Activated T-cell treated with anti-CD3 and anti-CD28 coated beads for 1 hour (primary cell): ENCODE measurements at places on chromosomes 11 and 22.

GRCh38 chr11:126169291-126169690 lies 42.2 kb downstream of the RPUSD4 start:
- no peak for DNase-seq

- DNase-seq, result no peak
Observed at GRCh38 chr22:50076646-50077535, 8.3 kb downstream of the MLC1 start.

GRCh38 chr11:34065505-34066203 lies 14.1 kb downstream of the CAPRIN1 start:
- no peak for DNase-seq

DNA sequence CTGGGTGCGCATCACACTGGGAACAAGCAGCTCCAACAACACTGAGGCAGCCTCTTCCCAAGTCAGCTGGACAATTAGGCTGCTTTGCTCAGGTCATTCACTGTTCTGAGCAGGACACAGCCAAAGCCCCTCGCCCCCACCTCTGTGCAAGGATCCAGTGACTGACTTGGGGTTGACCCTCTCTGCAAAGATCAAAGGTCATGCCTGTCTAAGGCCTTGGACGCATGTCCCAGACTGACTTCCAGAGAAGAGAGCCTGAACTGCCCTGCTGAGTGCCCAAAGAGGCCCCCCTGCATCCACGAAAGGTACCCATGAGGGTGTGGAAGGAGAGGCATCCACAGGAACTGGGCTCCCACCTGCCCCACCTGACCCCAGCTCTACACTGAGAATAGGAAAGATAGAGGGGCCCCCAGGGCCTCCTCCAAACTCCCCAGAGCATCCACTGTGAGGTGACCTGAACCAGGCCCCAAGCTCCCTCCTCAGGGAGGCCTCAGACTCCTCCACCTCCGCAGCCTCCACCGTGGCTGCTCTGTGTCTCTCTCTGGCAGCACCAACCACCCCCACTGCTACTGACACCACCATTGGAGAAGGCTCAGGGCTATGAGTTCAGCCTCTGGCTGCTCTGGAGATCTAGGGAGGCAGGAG lies 53.5 kb downstream of the IGLL5 start:
- DNase-seq, result no peak

GRCh38 chr22:17717708-17718107 lies 56.6 kb downstream of the BID start:
- no peak for DNase-seq

GRCh38 chr11:117827521-117828511 lies 3.3 kb upstream of the FXYD2 start:
- DNase-seq, result no peak

DNA sequence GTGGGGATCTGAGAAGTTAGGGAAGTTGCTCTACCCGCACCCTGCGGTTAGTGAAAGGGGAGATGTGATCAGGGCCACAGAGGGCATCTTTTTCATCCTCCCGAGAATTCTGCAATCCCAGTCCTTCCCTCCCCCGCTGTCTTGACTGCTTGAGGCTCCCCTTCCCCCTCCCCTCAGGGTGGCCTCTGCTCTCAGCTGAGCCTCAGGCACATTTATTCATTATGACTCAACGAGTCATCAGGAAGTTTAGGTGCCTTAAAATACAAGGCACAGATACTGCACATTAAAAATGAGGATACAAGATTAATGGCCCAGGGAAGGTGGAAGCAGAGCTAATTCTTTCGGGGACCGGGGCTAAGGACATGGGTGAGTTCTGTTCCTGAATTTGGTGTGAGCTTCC lies 104.0 kb downstream of the CACNA1I start:
- no peak for DNase-seq

- no peak for DNase-seq
Observed at GRCh38 chr11:11876458-11876857, 34.7 kb downstream of the USP47 start.

- no peak for DNase-seq
Observed at GRCh38 chr11:3181725-3182461, 16.8 kb upstream of the OSBPL5 start.

- no peak for DNase-seq
Observed at GRCh38 chr11:61602775-61603569, 22.1 kb upstream of the SYT7 start.

DNA sequence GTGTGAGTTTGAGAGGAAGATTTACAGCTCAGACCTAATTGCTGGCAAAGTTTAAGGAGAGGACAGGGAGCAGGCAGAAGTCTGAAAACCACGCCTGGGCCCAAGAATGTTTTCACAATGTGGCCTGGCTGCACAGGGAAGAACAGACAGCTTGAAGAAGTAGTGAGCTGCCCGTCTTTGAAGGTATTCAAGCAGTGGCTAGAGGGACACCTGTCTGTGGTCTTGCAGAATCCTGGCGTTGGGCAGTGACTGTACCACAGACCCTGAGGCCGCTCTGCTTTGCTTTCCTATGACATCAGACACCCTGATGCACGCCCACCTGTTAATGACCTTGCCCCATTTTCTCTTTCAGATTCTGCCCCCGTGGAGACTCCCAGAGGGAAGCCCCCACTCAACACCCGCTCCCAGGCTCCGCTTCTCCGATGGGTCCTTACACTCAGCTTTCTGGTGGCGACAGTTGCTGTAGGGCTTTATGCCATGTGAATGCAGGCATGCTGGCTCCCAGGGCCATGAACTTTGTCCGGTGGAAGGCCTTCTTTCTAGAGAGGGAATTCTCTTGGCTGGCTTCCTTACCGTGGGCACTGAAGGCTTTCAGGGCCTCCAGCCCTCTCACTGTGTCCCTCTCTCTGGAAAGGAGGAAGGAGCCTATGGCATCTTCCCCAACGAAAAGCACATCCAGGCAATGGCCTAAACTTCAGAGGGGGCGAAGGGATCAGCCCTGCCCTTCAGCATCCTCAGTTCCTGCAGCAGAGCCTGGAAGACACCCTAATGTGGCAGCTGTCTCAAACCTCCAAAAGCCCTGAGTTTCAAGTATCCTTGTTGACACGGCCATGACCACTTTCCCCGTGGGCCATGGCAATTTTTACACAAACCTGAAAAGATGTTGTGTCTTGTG lies 6.6 kb upstream of the MCM5 start:
- DNase-seq, result no peak

DNA sequence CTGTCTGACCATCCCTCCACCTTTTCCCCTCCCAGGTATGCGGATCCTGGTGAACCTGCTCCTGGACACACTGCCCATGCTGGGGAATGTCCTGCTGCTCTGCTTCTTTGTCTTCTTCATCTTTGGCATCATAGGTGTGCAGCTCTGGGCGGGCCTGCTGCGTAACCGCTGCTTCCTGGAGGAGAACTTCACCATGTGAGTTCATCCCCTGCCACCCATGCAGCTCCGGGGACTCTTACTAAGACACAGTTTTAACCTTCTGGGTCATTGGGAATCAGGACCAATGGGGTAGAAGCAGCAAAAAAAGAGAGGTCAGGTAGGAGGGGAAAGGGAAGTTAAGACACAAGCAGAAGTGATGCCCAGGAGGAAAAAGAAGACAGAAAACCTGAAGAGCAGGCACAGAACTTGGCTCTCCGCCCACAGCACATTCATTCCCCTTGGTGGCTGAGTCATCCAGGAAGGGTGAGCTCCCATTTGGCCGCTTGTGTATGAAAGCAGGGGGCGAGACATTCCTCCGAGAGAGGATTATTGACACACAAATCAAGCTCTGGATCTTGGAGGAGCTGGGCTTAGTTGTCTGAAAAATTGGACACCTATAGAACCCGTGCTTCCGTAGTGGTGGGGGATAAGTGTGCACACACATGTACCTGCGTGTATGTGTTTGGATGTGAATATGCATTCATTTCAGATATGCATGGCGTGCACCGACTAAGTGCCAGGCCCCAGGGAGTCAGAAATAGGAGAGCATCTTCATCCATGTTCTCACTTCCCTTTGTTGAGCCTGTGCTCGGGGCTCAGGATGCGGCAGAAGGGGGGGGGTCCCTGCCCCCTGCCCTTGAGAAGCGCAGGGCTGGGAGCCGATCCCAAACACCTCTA lies 64.2 kb downstream of the CACNA1I start:
- no peak for DNase-seq

DNA sequence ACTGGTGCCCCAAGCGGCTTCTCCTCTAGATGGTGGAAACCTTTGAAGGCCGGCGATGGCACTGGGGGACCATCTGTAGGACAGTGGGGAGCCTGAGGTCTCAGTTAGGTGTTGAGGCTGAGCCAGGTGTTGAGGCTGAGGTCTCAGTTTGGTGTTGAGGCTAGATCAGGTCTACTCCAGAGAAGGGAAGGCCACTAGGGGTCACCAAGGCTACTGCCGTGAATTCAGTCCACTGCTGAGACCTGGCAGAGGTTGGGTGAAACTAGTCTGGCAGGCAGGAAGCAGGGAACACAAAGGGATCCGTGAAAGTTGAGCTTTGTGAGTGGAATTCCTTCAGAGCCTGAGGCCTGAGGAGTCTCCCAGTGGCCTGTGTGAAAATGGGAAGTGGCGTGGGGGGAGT lies 123.8 kb upstream of the FGF3 start:
- no peak for DNase-seq

DNA sequence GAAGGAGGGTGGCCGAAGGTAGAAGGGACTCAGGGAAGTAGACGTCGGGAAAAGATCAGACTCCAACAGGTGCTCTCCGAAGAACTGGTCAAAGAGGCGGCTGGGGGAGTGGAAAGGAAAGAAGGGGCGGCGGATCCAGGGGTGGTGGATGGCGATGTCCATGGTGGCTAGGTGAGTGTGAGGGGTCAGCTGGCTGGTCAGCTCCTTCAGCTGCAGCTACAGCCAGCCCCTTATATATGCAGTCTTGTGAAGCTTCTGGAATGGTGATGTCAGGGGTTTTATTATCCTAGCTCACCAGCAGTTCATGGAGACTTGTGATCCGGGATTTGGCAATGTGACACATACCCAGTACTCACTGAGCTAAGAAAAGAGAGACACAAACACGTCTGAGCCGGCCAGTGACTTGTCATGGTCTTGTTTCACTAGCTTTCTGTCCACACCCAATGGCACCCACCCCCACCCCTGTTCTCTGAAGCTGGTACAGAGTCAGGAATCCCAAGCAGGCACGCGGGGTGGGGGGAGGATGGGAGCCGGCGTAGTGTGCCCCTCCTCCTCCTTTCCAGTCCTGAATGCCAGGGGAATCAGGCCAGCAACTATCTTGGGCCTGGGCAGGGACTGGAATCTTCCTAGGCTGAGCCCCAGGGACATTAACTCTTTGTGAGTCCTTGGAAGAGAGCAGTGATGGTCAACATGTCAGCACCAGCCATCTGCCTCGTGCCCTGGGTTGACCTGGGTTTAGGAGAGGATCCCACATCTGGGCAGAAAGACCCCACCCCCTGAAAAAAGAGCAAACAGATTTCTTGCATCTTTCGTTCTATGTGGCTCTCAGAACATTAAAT lies at the start of gene CRYAB:
Gene CRYAB (minus strand): TSS at position 208 of the 839 bp plus-strand sequence. CDS start 46 bp downstream, at position 162.
- DNase-seq, result no peak

- no peak for DNase-seq
Observed at GRCh38 chr22:24582056-24582814, 10.6 kb downstream of the LRRC75B start.

DNA sequence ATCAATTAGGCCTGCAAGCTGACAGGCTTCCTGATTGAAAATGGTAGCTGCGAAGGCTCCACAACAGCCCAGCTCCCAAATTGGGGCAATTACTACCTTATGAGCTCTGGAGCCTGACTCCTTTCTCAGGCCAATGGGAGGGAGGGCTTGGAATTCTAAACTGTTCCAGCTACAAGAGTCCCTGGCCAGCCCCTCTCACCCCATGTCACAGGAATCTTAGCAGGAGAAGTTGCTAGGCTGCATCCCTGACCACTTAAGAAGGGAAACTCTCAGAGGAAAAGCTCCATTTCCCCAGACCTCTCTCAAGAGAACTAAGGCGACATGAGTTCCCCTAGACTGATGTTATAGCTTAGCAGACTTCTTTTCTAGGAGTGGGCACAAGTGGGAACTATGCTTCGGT lies 4.9 kb downstream of the LRP4 start:
- no peak for DNase-seq

DNA sequence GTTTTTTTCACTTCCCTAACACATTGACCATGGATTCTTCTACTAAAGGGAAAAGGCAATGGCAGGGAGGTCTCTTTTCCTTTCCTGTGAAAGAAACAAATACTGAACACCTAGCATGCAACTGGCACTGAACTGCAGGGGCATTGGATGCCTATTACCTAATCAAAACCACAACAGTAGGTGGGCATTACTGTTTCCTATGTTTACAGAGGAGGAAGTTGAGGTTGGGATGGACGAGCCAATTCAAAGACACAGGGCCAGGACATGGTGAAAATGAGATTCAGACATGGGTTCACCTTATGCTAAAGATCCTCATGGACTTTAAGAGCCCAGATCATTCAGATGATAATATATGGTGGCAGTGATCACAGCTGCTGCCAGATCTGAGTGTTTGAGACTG lies 407.0 kb downstream of the MIAT start:
- DNase-seq, result no peak

- DNase-seq, result no peak
Observed at GRCh38 chr11:16987205-16987568, 27.0 kb downstream of the PLEKHA7 start.

- no peak for DNase-seq
Observed at GRCh38 chr22:32911503-32911902, 110.0 kb downstream of the TIMP3 start.

- no peak for DNase-seq
Observed at GRCh38 chr11:2889362-2890273, 4.0 kb upstream of the CDKN1C start.

DNA sequence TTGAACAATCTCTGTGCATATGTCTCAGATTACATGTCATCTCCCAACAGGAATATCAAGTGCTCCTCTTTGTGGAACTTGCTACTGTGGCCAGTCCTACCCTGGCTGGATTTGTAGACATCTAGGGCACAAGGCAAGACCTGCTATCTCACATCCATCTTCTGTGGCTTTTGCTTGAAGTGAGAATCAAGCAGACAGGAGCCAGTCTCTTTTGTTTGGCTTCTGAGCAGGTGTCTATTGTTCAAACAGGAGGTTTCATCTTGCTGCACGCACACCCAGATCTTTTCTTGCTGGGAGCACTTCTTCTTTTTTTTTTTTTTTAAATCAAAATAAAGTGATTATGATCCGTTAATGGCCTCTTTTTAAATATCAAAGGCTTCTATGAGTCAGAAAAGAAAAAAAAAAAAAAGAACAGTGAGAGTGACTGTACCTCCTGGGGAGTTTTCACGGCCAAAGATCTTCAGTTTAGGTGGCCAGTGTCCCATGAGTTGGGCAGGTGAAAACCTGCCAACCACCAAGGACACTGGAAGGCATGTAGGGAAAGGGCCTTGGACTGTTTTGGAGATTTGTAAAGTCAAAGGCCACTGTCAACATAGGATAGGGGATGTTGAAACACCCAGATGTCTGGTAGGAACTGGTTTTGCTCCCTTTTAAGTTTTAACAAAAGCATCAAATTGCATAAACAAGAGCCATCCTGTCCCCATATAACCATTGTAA lies 78.1 kb downstream of the CD44 start:
- DNase-seq, result no peak
